Stimulated activated CD8-positive, alpha-beta memory T cell treated with anti-CD3 and anti-CD28 coated beads, Interleukin-7, amount 100 ng/mL, for 1 hour (primary cell): ENCODE measurements at places on chromosomes 5 and 9.

DNA sequence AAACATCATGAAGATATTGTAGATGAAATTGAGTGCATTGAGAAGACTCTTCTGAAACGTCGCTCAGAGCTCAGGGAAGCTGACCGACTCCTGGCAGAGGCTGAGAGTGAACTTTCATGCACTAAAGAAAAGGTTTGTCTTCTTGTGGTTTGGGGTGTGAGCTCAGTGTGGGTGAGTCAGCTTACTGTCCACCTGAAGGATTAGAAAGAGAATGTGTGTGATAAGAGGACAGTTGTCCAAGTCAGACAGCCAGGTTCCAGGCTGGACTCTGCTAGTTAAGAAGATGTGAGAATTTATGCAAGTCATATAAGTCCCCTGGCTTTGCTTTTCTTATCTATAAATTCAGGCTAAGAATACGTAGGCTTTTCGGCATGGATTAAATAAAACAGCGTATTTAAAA, 46.9 kb downstream of the RAB14 start:
- DNase-seq: no peak

GRCh38 chr5:134148316-134148715, 28.4 kb downstream of the SKP1 start:
- no peak for DNase-seq

DNA sequence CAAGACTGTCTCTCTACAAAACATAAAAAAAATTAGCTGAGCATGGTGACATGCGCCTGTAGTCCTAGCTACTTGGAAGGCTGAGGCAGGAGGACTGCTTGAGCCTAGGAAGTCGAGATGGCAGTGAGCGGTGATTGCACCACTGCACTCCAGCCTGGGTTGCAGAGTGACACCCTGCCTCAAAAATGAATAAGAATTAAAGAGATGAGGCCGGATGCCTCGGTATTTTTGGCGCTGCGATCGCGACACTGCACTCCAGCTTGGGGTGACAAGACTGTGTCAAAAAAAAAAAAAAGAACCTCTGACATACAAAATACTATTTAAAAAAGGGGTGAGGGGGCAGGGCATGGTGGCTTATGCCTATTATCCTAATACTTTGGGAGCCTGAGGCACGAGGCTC, 7.3 kb downstream of the GPBP1 start:
- no peak for DNase-seq

- DNase-seq: no peak
These were observed 10.5 kb downstream of the RNF38 start for GRCh38 chr9:36389590-36389989.

DNA sequence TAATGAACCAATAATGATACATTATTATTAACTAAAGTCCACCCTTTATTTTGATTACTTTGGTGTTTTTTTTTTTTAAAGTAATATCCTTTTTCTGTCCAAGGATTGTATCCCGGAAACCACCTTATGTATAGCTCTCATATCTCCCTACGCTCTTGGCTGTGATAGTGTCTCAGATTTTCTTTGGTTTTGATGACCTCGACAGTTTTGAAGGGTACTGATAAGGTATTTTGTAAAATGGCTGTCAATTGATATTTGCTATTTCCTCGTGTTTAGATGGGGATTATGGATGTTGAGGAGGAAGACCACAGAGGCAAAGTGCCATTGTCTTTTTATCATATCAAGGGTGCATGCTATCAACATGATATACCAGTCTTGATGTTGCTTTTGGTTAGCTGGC, 259.0 kb downstream of the SGCD start:
- no peak for DNase-seq

DNA sequence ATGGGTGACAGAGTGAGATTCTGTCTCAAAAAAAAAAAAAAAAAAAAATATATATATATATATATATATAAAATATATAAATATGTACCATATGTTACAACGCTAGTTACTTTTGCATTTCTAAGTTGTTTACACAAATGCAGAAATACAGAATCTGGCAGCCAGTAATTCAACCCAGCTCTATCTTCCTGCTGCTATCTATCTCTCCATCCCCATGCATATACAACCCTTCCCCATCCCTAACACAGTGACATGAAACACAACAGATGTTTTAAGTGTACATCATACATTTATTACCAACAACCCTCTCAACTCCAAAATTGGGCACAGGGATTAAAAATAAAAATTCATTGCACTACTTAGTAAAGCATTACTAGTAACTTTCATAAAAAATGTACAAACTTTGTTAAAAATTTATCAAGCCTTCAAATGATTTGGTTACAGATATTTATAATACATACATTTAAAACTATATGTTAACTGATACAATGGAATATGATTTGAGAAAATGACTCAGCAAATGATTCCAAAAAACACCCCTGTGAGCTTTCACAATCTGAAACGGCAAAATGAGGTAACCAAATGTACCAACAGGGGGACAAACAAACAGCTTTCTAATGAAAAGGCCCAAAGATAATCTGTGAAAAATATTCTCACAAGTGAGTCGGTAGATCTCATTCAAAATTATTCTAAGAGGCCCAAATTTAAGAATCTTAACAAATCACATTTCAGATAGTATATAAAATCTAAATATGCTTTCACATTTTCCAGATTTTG, 63.8 kb downstream of the RNF38 start:
- DNase-seq: no peak

- no peak for DNase-seq
These were observed 39.9 kb downstream of the SHC3 start for GRCh38 chr9:89138463-89139390.

DNA sequence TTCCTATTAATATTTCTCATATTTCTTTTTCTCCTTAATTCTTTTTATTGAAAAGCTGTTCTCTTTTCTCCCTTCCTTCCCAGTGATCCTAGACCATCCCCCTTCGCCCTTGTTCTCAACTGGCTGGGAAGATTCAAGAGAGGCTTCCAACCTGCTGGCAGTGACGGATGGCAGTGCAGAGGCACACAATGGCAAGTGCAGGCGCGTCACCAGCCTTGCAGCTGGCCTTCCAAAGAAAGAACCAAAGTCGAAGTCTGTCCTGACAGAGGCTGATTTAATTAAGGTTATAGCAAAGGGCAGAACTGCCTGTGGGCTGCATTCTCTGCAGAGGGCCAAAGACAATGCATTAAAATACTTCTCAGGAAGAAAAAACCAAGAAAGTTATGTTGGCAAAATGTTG, 7.4 kb downstream of the CEMIP2 start:
- DNase-seq: no peak
